ENCODE measurements at places on chromosomes 11 and 22.
A peak's percentile ranks its signal among the peaks of the same experiment; 100 is the strongest.

DNA sequence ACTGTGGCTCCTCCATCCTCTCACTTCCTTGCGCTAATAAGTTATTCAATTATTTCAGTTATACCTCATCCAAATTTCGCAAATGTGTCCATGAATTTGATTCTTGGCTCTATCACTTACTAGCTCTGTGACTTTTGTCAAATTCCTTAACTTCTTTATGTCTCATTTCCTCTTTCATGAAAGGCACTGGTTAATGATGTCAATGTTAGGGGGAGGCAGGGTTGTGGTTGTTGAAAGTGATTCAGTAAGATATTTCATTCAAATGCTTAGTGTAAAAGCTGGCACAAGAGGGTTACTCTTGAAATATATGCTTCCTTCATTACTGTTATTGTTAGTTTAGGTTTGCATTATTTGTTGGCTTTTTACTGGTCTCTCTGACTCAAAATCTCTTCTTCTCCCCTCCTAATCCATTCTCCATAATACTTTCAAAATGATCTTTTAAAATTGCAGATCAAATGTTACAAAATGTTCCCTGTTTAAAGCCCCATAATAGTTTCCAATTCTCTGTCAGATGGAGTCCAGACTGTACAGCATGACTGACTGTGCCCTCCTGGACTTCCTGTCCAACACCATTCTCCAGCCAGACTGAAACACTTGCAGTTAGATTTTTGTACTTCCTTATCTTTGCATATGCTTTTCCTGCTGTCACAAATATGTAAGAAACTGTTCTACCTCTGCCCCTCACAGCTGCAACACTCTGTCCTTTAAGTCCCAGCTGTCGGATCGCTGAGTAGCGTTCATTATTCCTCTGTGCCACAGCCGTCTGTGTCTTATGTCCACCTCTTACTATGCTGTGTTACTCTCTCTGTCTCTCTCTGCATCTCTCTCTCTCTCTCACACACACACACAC is 510.6 kb upstream of the RAG2 start:
- no peak for DNase-seq

- DNase-seq: no peak
These were observed 5.7 kb downstream of the PATE2 start for GRCh38 chr11:125772834-125773505.

DNA sequence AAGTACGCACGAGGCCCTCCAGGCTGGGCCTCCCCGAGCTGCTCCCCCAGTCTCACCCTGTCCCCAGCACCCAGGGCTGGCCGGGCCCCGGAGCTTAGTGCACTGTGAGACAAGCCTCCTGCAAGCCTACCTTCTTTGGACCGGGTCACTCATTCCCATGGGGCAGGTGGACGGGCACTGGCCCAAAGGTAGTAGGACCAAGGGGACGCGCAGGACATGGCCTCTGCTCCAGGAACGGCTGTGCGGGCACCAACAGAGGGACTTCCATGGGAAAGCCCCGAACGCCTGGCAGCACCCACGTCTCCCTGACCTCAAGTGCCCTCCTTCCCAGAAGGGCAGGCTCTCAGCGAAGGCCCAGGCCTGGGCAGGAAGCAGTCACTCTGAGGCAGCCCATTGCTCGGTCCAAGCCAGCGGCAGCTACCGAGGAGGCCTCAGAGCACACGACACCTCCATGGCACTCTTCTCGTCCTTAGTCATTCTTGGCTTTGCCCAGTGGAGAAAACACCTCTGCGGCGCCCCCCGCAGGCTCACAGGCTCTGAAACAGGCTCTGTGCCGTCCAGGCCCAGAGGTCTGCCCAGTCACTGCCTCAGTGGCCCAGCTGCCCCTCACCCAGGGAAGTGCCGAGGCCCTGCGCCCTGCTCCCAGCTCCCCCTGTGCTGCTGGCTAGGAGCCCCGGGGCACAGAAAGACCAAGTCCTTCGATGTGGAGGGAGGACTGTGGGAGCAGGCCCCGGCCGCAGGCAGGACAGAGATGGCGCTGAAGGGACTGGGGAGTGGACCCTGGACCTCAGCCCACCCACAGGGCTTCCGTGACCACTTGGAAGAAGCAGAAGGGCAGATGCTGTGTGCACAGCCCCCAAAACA is 3.8 kb downstream of the MOB2 start:
- DNase-seq: no peak

- no peak for DNase-seq
These were observed 82.2 kb downstream of the PHF21B start for GRCh38 chr22:44927463-44928135.

- no peak for DNase-seq
These were observed 91.3 kb downstream of the CEP164 start for GRCh38 chr11:117418737-117419481.

DNA sequence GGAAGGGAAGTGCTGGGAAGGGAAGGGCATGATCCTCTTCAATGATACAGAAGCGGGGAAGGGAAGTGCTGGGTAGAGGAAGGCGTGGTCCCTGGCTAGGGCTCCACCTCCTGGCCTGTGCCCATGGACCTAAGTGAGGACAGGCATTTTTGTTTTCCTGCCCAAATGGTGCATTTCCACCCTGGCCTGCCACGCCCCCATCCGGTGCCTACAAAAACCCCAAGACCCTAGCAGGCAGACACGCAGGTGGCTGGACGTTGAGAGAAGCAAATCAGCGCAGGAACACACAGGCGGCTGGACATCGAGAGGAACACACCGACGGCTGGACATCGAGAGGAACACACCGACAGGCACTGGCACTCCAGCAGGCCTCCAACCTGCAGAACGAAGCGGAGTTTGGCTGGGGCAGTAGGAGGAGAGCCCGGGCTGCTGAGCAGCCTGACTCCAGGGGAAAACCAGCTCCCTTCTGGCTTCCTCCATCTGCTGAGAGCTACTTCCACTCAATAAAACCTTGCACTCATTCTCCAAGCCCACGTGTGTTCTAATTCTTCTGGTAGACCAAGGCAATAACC is 628.3 kb downstream of the BUD13 start:
- DNase-seq: no peak

DNA sequence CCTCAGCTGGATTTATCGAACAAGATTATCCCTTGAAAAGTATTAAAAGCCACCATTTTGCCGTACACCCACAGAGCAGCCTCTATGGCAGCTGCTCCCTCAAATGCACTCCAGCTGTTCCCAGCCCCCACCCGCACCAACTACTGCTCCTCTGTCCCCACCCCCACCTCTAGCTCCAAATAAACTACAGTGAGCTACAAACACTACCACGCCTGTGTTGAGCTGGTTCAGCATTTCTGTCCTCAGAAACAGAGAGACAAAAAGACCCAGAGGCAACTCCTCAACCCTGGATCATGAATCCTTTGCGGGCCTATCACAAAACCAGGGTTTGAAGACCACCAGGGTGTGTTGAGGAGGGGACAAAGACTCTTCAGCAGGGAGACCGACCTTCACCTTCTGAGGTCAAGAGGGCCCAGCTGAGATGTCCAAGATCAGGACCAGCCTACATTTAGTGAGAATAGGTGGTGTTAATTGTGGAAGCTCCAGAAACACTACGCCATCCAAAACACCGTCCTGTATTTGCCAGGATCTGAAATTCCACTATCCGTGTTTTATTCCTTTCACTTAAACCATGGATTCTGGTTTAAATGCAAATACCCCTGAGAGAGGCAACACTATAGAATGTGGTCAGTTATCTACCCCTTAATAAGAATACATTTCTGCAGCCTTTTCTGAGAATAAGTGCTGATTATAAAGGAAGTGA is 195.9 kb downstream of the DSCAML1 start:
- DNase-seq: no peak

DNA sequence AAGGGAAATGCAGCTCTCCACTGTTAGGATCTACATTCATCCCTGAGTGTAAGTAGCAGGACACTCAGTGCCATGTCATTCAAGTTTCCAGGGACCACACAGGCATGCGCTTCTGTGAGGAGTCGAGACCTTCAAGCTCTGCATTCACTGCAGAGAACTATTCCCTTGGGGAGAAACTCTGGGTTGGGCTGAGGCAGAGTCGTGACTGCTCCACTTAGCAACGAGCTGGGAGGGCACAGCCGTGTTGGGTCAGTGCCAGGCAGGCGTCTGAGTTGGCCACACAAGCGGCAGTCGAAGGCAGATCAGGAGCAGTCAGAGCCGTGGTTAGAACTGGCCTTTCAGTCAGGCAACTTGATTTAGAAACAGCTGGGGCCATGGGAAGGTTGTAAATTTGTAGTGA is 14.7 kb downstream of the MPEG1 start:
- peak; percentile 68 for DNase-seq

GRCh38 chr11:125167954-125168835 is 3.6 kb downstream of the PKNOX2 start:
- DNase-seq: peak; percentile 78

- peak; percentile 88 for DNase-seq
These were observed 678 bp upstream of the INPPL1 start for GRCh38 chr11:72223615-72224563.

DNA sequence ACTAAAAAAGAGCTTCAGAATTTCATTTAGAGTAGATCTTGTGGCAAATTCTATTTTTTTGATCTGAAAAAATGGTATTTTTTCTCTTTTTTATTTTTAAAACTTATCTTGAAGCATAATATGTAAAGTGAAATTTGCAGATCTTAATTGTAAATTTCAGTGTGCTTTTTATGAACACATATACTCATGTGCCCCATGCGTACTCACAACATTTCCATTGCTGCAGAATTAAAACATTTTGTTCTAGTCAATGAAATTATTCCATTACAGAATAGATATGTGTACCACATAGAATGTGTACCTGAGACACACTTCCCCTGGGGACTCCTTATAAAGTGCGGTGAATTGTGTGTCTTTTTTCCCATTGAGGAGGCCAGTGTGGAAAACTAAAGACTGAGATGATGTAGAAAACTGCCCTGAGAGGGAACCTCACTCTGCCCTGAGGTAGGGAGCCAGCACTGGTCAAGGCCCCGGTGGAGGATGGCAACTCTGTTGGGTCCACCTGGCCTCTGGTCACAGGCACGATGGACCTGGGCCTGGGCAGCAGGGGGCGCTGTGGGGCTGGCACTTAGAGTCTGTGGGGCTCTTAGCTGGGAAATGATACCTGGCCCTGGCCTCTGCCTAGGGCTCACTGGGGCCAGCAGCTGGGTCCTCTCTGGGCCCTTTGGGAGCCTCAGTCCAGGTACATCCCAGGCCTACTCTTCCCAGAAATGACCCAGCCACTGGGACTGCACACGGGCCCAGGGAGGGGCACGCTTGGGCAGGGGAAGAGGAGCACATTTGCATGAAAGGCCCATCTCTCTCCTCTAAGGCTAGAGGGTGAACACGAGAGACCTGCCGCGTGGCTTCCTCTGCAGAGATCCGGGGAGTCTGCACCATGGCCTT is 77.9 kb upstream of the TOP3B start:
- DNase-seq: peak; percentile 60

DNA sequence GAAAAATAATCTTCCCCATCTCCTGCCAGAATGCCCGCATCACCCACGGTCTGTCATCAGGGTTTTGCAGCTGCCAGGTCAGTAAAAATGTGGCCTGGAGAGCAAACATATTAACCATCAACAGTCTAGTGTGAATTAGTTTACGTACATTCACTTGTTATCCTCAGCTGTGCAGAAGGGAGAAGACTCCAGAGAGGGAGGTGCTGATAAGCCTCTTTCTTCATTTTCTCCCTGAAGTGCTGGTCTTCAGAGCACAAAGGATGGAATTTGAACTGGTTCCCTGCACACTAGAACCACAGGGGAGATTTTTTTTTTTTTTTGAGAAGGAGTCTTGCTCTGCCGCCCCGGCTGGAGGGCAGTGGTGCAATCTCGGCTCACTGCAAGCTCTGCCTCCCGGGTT is 8.2 kb downstream of the FGF19 start:
- DNase-seq: no peak

DNA sequence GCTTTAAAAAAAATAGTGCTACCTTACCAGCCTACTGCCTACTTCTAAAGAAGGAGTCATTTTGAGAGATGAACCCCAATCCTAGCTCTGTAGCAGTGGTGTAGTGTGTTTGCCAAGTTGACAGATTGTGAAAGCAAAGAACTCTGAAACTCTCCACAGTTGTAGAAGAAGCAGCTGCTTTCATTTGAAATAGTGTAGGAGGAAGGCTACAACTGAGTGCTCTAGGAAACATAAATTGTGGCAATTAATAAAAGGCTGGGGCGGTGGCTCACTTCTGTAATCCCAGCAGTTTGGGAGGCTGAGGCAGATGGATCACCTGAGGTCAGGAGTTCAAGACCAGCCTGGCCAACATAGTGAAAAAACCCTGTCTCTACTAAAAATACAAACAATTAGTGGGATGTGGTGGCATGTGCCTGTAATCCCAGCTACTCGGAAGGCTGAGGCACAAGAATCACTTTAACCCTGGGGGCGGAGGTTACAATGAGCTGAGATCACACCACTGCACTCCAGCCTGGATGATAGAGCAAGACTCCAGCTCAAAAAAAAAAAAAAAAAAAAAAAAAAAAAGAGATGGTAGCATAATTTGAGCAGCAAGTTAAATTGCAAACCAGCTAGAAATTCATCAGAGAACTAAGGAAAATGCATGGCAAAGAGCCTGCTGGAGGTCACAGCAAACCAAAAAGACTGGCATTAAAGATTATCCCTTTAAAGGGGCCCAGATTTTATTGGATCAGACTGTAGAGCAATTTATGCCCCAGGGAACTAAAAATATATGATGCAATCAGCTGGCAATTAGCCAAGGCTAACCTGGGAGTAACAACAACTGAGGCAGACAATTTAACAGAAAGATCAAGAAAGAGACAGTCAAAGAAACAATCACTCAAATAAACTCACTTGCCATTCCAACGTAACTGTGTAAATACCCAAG is 112.6 kb downstream of the LUZP2 start:
- no peak for DNase-seq

DNA sequence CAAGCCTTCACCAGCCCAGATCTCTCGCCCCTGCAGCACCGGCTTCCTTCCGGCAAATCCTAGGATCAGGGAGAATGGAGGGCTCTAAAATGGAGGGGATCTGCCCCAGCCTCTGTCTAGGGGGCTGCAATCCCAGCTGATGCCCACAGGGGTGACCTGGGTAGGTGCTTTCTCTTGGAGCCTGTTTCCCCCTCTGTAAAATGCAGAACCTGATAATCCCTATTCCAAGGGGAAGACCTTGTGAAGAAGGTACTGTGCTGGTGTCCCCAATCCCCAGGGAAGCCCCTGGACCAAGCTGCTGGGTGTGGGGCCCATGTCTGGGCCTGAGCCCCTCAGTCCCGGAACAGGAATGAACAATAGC is 2.8 kb downstream of the EMID1 start:
- DNase-seq: no peak

- DNase-seq: no peak
These were observed 6.9 kb downstream of the SBF2 start for GRCh38 chr11:10287140-10287539.

Measured in eye (tissue), 1 donor.